Stimulated activated CD4-positive, alpha-beta T cell treated with anti-CD3 and anti-CD28 coated beads, Interleukin-1b, Interleukin-23, amount 100 ng/mL, for 4 hours (primary cell): ENCODE measurements at places on chromosomes 13 and 19.

DNA sequence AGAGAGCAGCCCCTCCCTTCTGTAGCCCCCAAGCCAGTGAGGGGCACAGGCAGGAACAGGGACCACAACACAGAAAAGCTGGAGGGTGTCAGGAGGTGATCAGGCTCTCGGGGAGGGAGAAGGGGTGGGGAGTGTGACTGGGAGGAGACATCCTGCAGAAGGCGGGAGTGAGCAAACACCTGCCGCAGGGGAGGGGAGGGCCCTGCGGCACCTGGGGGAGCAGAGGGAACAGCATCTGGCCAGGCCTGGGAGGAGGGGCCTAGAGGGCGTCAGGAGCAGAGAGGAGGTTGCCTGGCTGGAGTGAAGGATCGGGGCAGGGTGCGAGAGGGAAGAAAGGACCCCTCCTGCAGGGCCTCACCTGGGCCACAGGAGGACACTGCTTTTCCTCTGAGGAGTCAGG, 4.2 kb downstream of the KLK3 start:
- no peak for DNase-seq

DNA sequence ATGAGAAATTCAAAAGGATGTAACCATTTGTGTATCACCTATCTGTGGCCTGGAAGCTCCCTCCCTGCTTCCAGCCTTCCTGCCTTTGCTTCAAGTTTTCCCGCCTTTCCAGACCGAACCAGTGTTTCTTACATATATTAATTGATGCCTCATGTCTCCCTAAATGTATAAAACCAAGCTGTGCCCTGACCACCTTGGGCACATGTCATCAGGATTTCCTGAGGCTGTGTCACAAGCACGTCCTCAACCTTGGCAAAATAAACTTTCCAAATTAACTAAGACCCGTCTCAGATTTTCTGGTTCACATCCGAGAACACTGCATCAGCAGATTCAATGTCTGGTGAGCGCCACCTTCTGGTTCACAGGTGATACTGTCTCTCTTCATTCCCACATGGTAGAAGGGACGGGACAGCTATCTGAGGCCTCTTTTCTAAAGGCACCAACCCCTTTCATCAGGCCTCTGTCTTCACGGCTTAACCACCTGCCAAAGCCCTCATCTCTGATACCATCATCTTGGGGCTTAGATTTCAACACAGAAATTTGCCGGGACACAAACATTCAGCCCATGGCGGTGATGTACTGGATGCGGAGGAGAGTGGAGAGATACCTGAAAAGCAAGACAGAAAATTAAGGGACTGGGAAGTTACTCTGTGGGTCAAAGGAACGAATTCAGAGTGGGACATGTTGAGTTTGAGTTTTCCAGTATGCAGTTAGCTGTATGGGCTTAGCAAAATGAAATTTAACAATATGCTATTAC, 58.7 kb upstream of the PABPC3 start:
- peak; percentile 3 for DNase-seq

DNA sequence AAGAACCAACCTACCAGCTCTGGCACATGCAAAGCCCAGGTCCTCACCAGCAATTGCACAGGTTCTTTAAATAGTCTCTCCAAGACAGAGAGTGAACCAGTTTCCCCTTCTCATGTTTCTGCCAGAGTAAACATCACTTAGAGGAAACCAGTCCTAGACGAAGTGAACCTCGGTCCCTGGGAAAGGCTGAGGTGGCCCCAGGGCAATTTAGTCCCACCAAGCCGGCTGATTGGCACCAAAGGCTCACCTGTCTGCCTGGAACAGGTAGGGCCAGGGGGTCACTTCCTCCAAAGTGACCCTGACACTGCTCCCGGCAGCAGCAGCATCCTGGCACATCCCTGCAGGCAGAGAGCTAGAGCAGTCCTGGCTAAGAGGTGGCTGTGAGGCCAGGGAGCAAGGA, 122.9 kb upstream of the ZNF507 start:
- DNase-seq, result no peak

DNA sequence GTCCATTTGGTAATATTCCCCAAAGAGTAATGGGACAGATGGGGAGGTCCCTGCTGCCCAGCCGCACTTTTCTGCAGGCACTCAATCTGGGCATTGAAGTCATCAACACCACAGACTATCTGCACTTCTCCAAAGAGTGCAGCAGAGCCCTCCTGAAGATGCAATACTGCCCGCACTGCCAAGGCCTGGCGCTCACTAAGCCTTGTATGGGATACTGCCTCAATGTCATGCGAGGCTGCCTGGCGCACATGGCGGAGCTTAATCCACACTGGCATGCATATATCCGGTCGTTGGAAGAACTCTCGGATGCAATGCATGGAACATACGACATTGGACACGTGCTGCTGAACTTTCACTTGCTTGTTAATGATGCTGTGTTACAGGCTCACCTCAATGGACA, 295.0 kb downstream of the GPC5 start:
- no peak for DNase-seq
